NCI-H146 (cell line): ENCODE measurements at places on chromosomes 11 and 22.
A peak's percentile ranks its signal among the peaks of the same experiment; 100 is the strongest.

GRCh38 chr22:21867528-21868266, at the start of gene MAPK1:
Gene MAPK1 (minus strand): TSS chr22:21867645. CDS start chr22:21867440, 205 bp downstream.
- peak; percentile 81 for DNase-seq

DNA sequence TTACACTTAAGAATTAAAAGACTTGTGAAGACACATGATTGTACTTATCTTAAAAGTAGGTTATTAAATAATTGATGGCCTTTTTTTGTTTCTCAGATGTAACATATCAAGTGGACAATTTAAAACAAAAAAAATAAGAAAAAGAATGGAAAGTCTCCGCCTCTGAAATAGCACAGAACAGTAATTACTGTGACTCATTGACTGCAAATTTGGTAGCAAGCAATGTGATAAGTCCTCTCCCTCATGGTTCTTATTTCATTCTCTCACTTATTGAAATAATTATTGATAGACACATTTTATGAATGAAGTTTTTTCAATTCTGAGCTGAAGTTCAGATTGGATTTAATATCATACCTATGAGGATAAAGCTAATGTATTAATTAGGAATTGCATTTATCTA, 717.9 kb upstream of the LUZP2 start:
- DNase-seq = no peak

DNA sequence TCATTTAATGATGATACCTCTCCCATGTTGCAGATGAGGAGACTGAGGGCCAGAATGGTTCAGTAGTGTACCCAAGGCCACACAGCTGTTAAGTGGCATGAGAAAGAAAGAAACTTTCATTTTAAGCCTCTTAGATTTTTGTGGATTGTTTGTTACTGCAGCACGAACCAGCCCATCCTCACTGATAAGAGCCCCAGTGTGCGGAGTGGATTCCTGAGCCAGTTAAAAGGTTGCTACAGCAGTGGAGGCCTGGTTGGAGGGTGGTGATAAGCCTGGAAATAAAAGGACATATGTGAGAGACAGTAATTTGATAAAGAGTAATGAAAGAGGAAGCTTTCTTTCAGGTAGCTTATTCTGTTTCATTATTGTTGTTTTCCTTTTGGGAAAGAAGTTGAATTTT, 89.0 kb downstream of the ATXN10 start:
- no peak for DNase-seq

- DNase-seq = no peak
These were observed 9.4 kb upstream of the GRIK4 start for GRCh38 chr11:120501976-120502755.

GRCh38 chr11:102017026-102017425, 30.2 kb upstream of the CFAP300 start:
- no peak for DNase-seq

DNA sequence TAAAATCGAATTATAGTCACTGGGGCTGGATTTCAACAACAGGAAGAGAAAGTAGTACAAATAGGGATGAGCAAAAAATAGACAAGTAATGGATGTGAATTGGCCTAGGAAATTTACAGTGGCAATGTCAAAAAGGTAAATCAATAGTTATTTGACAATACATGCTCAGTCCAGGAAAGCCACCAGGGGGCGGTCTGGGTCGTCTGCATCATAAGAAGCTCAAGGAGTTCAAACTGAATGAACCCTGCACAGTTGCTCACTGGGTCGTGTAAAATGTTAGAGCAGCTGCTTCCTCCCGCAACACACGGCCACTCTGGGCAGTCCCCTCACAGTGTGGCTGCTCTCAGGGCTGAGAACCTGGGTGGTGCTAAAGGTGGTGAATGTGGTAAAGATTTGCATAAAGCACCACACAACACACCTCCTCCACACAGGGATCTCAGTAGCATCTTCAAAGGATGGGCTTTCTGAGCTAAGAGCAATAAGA, 85.9 kb downstream of the ZNF280B start:
- DNase-seq = peak; percentile 76
